Pericardium fibroblast (primary cell): ENCODE measurements at places on chromosomes 6 and 20. TPM values are rescaled to one million over a fixed set of nuclear protein-coding genes. Genes with fewer than 3 reads are reported as not detected.

The LATS1 gene
- total RNA-seq: 6.9 and 14.6 TPM in 2 replicates

The ARMH2 gene
- total RNA-seq: not detected in 2 replicates

The OPN5 gene
- not detected in 2 replicates for total RNA-seq

The COL10A1 gene
- total RNA-seq: under 0.01 TPM in 1 of 2 replicates, not detected in the other

The USP49 gene
- total RNA-seq: 0.60 and 0.70 TPM in 2 replicates

The ARFGEF2 gene
- total RNA-seq: 15.2 and 17.6 TPM in 2 replicates

The EYA4 gene
- total RNA-seq: 0.60 TPM in 1 of 2 replicates, not detected in the other

The BACH2 gene
- 1.0 and 3.2 TPM in 2 replicates for total RNA-seq

The ABHD16B gene
- not detected in 2 replicates for total RNA-seq

The CYP21A2 gene
- total RNA-seq: 0.23 and 1.3 TPM in 2 replicates

The MUC22 gene
- not detected in 2 replicates for total RNA-seq

The ANGPT4 gene
- under 0.01 and 0.17 TPM in 2 replicates for total RNA-seq

The TPD52L1 gene
- 17.2 and 24.1 TPM in 2 replicates for total RNA-seq

The MOXD1 gene
- 1.4 and 27.5 TPM in 2 replicates for total RNA-seq

The CD40 gene
- 3.3 and 9.2 TPM in 2 replicates for total RNA-seq

The PSMB8 gene
- total RNA-seq: 32.7 and 68.0 TPM in 2 replicates
